ENCODE measurements at places on chromosomes 16 and 17.
A peak's percentile ranks its signal among the peaks of the same experiment; 100 is the strongest.

GRCh38 chr16:29820271-29820701, at the start of gene MVP:
MVP (plus strand) TSS chr16:29820462; CDS start chr16:29830550, 10,088 bp downstream.
- DNase-seq, result peak; percentile 53

DNA sequence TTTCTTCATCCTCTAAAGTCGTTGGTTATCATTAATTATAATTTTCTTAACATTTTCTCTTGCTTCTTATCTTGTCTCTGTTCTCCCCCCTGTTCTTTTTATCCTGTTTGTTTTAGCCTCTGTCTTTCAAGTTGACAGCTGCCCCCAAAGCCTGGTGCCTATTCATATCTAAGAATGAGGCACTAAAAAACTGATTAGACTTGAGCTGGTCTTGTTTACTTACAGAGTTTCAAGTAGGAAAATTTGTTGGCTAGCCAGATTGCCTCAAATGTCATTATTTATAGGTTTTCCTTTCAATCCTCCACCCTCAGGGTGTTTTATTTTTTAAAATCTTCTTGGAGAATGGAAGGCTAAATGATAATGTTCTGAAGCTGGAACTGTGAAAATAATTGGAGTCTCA, 236.0 kb downstream of the UTP18 start:
- DNase-seq, result no peak

DNA sequence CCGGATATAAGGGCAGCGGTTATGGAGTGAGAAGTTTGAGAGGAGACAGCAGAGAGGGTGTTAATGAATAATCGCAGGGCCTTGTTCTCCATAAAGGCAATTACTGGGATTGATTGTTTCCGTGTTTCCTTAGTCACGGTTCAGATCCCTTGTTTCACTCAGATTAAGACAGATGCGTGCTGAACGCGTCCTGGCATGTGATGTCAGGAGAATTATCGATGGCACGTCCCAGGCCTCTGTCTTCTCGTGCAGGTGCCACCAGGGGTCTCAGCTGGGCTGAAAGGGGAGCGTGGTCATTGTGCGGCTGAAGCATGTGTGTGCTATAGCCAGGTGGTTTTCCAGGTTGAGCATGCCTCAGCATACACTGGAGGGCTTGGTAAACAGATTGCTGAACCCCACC, 142.4 kb upstream of the NOL11 start:
- DNase-seq, result no peak

- no peak for DNase-seq
Measured at GRCh38 chr17:73293480-73293911, 18.3 kb downstream of the CDC42EP4 start.

DNA sequence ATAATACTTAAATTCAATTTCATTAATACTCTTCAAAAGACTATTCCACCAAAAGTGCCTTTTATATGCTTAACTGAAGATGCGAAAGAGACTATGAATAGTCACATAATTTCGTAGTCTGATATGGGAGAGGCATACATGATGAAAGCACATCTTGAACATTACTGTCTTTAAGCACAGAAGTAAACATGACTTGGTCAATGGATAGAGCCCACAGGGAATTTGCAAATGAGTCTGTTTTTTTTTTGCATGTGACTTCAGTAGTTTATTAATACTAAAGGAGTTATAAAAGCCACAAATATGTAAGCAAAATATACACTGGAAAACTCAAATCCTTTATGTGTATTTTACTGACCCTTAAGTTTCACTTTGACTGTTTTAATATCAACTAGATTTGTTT, 15.9 kb downstream of the ADPRM start:
- no peak for DNase-seq

DNA sequence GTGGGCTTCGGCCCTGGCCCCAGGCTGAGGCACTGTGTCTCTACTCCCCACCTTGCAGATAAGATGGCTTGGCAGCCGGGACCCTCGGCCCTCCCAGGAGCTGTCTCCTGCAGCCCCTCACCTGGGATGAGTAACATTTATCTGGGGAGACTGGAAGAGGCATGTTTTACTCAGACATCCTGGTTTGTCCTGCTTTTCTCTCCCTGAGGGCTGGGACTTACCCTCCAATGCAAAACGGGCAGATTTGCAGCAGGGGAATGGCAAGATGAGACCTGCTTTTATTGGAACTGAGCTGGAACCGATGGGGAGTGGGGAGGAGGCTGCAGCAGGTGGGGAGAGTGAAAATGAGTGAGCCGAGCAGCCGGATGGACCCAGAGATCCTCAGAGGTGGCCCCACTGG, 27.3 kb upstream of the UBE2G1 start:
- no peak for DNase-seq

- no peak for DNase-seq
Measured at GRCh38 chr17:1985686-1986085, 39.4 kb downstream of the RTN4RL1 start.

DNA sequence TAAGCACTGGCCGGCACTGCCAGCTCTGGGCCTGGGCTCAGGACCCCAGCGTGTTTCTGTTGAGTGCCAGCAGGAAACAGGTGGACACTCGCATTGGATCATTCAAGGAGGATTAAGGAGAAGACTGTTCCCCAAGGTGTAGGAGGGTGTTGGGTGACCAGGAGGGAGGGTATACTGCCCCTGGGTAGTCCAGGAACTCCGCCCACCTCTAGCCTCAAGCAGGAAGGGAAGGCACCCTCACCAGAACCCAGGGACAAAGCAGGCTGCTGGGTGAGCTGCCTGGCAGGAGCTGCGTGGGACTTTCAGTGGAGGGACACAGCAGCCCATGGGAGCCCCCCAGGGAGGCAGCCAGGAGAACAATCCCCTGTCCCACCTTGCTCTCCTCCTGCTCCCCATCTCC, 7.7 kb upstream of the RAB37 start:
- no peak for DNase-seq

- no peak for DNase-seq
Measured at GRCh38 chr16:4316864-4317531, 1.1 kb downstream of the GLIS2 start.

GRCh38 chr16:66382966-66383299, 16.4 kb downstream of the CDH5 start:
- DNase-seq, result no peak

DNA sequence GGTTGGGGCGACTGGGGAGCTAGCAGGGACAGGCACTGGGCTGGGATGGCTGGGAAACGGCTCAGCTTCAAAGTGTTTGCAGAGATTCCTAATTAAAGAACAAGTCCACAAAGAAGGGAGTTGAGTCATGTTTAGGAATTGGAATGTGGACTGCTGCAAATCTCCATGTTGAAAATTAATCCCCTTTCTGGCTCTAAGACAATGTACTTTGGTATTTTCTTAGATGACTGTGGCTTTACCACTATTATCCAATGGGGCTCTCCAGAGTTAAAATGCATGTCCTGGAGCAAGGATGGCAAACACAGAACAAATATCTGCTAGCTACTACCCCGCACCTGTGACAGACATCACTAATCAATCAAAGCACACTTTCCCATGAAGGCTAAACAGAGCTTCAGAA, 22.2 kb upstream of the WSCD1 start:
- no peak for DNase-seq

DNA sequence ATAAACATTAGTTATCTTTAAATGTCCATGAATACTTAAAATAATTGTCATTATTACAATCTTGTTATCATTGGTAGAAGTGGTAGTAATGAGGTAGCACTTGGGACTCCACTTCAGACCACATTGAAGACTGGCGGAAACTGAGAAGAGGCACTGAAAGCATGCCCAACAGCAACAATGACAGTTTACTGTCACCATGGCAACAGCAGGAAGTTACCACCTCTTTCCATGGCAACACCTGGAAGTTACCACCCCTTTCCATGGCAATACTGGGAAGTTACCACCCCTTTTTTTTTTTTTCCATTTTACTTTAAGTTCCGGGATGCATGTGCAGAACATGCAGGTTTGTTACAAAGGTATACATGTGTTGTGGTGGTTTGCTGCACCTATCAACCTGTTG, 494.9 kb upstream of the RBFOX1 start:
- no peak for DNase-seq

GRCh38 chr16:85554114-85554888, 58.8 kb upstream of the GSE1 start:
- DNase-seq, result peak; percentile 64

- no peak for DNase-seq
Measured at GRCh38 chr16:81808933-81809480, 29.9 kb downstream of the PLCG2 start.

DNA sequence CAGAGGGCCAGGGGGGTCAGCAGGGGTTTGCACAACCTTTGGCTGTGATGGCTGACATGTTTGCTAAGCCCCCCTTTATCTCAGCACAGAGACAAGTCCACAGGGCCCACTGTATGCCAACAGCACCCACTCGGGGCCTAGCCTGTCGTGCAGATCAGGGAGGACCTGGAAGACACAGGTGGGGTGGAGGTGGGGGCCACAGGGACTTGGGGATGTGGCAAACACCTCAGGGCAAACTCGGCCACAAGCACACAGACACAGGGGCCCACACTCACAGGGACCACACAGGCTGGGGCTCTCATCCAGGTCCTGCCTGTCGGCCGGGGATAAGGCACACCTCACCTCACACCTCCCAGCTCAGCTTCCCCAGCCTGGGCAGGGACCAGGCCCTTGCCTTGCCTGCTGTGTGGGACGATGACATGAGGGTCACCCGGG, 87.9 kb downstream of the C16orf78 start:
- no peak for DNase-seq

GRCh38 chr17:21072745-21073197, 30.0 kb upstream of the USP22 start:
- no peak for DNase-seq

- no peak for DNase-seq
Measured at GRCh38 chr17:8488901-8489300, 53.2 kb downstream of the NDEL1 start.

DNA sequence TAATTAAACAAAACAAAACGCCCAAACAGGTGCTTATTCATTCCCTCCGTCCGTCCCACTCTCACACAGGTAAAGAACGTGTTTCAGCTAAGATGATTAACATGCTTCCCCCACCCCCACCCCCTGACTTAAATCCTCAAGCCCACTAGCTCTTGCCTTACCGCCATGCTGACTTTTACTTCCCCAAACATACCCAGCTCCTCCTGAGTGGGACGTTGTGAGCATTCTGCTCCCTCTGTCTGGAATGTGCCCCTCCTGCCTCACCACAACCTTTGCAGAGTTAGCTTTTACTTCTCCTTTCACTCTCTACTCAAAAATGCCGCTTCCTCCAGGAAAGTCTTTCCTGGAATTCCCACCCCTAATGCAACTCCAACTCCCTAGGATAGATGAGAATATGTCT, 774.0 kb upstream of the RBFOX1 start:
- no peak for DNase-seq

- peak; percentile 10 for DNase-seq
Measured at GRCh38 chr16:23597003-23597756, 1.1 kb upstream of the NDUFAB1 start.

- no peak for DNase-seq
Measured at GRCh38 chr17:77930780-77931768, 27.4 kb upstream of the TNRC6C start.

DNA sequence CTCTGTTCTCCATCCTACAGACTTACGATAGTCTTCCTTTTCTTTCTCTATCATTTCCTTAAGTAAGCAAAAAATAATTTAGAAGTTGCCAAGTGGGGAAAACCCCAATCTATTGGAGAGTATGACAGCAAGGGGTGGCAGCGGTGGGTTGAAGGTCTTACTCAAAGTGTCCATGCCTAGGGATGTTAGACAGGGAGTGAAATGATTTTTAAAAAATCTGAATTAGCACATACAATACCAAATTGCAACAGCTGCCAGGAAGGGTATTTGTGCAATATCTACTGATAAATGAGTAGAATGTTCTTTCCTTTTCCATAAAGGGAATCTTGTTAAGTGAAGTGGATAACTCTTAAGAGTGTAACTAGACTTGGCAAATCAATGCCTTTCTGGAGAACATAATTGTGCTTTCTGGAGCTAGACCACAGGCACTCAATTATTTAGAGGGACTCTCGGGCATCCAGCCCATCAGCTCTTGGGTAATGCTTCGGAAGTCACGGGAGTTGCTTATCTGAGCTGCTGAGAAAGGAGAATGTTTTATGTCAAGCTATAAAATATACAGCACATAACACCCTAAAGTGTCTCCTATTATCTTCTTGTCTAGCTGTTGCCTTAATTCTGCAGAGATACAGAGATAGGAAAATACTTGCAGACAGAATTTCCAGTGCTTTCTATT, 151.5 kb downstream of the KCNJ2 start:
- DNase-seq, result no peak

- no peak for DNase-seq
Measured at GRCh38 chr17:33266611-33267010, 26.5 kb downstream of the ASIC2 start.

DNA sequence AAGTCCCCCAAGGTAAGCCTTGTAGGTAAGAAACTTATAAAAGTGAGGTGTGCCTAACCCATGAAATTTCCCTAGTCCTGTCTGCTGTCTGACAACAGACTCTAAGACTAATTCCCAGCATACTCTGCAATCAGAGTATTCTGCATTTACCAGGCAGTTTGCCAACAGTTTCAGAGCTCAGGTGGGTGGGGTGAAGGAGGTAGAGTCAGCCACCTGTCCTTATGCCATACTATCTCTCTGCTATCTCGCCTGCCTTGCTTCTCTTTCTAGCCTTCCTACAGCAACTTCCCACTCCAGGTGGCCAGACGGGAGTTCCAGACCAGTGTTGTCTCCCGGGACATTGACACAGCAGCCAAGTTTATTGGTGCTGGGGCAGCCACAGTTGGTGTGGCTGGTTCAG, 2.3 kb downstream of the ATP5MC1 start:
- no peak for DNase-seq

DNA sequence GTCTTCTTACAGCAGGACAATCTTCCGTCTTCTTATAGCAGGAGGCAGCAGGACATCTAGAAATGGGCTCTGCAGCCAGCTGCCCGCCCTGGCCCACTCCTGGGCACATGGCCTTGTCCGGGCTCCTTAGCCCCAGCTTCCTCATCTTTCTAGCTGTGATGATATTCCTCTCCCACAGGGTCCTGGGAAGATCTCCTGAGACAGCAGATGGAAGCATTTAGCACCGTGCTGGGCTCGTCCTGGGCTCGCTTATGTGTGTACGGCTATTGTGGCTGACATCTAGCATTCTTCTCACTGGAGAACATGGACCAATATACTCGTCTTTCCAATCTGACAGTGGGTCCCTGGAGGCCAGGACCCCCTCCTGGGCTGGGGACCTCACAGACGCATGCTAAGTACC, 48.5 kb downstream of the TIMM22 start:
- DNase-seq, result no peak

DNA sequence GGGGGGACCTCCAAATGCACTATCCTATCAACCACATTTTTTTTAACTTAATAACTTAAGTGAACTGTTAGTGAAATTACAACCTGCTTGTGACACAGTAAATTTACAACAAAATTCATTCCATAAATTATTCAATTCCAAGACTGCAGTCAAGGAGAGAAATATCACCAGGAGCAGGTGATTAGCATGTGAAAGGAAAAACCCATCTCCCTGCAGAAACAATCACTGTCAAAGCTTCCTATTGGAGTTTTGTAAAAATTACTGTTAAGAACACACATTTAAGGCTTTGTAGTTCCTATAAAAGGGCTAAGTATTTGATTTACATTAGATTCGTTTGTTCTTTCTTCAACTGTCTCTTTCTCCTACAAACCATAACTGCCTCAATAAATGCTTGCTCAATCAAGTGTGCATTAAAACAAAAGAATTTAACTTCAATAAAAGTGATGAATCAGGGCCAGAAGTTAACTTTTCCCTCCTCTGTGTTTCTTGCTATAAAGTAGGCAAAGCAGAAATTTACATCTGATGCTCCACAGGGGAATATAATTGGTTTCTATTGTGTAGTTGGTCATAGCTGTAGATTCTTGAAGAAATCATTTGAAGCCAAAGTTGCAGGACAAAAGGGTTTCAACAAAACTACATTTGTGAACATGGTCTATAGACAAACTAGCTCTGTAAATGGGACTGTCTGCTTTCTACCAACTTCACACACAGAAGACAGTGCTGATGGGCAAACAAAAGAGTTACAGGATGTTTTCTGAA, 195.1 kb upstream of the PSMD7 start:
- no peak for DNase-seq
